ENCODE measurements at places on chromosomes 4 and X.

- DNase-seq, result no peak
Observed at GRCh38 chr4:10613926-10614478, 70.6 kb downstream of the CLNK start.

DNA sequence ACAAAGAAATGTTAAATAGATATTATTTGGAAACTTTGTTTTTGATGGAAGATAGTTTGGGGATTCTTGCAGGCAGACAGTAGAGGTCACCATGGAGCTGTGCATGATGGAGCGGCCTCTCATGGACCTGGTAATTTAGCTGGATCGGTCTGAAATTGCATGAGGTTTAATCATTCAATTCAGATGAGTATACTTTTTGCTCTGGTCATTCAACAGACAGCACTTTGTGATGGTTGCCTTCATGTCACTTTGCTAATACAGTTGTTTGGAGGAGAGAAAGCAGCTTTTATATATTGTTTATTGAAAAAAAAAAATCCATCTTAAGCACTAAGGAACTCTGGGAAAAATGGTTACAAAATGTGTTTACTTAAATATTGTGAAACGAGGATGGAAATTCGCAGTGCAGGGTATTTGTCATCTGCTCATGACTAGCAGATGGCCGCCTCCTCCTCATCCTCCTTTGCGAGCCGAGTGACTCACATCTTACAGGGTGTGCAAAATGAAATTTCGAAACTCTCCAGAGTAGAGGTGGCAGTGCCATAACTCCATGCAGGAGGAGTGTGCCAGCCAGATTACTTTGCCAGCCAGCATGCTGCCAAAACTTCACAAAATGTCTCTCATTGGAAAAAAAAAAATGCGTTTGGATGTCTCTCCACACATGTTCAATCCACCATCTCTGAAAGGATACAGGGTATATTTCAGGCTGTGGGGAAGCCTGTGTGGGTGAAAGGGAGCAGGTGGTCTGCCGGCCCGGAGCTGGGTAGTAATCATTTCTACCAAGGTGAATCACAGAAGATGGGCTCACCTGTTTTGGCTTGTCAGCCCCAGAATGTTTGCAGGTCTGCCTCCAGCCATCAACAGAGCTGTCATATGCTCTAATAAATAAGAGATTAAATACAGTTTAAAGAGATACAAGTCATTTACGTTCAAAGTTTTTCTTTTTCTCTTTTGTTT is 314.9 kb upstream of the DIPK2B start:
- DNase-seq, result no peak

DNA sequence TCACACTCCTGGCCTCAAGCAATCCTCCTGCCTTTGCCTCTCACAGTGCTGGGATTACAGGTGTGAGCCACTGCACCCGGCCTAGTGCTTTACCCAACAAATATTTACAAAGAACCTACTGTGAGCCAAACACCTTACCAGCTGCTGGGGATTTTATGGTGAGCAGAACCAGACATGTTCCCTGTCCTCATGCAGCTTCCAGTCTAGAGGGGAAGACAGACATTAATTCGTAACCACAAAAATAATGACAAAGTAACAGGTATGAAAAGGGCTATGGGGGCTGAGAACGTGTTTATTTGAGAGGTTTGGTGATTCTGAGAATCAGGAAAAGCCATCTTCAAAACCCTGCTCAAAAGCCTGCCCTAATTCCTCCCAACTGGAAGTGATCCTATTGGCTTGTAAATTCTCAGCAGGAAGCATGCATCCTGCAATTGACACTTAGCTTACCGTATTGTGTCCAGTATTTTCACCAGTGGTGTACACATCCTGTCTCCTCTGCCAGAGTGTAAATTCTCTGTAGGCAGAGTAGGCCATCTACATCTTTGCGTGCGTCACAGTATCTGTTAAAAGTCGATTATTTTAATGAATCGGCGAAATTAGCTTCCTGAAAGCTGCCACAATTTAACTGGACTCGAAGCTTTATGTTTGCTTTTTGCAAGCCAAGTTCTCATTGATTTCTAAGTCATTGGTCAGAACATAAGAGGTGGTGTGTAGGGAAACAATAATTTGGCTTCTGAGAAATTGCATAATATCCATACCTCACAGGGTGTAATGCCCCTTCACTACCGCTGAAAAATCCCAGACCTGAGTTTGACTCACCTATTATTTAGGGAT is 67.0 kb downstream of the TMEM156 start:
- no peak for DNase-seq

DNA sequence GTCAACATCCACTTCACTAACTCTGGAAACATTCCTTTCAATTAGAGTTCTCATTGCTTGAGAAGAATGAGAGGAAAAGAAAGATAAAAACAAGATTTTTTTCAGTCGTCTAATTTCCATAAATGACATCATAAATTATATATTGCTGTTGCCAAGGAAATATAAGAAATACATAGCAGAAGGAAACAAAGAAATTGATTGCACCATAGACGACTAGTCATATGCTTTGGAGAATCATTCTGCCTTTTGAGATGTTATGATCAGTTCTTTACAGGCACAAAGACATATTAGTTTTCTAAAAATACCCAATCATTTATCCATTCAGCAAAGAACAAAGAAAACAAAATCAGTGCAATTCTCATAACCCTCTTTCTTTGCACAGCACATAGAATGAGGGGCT is 672 bp upstream of the C1QTNF7 start:
- DNase-seq, result no peak

- DNase-seq, result no peak
Observed at GRCh38 chr4:123649250-123649644, 252.7 kb downstream of the SPRY1 start.

- DNase-seq, result no peak
Observed at GRCh38 chr4:634599-634985, 9.2 kb downstream of the PDE6B start.

- no peak for DNase-seq
Observed at GRCh38 chr4:6403400-6403685, 69.1 kb downstream of the PPP2R2C start.

GRCh38 chr4:108754327-108754726 is 8.5 kb downstream of the ETNPPL start:
- no peak for DNase-seq

- DNase-seq, result no peak
Observed at GRCh38 chrX:40021647-40022046, 76.1 kb downstream of the BCOR start.

GRCh38 chr4:176044589-176044951 is 21.1 kb upstream of the WDR17 start:
- DNase-seq, result no peak

DNA sequence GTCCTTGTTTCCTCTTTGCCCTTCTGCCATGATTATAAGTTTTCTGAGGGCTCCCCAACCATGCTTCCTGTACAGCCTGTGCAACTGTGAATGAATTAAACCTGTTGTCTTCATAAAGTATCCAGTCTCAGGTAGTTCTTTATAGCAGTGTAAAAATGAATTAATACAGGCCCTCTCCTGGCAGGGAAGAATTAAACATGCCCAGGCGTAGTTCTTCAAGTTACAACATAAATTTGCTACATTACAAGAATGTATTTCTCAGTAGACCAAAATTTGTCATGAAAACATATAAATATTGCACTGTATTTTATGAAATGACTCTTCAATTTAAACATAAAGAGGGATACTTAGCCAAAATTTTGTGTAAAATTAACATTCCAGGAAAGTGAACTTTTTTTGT is 1089.9 kb upstream of the PCDH10 start:
- DNase-seq, result no peak

DNA sequence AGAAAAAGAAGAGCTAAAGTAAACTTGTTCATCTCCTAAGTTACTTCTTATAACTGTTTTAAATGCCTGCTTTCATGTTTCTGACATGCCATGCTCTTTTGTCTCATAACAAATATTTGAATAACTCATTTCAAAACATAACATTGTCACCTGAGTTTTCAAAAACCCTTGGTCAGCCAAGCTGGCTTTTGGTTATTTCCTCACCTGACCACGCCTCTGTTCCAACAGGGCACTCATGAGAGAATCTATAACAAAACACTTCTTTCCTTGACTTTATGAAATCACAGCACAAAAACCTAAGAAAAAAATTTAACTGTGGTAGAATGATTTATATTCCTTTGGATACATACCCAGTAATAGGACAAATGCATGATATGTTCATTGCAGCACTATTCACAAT is 172.9 kb upstream of the GALNT7 start:
- DNase-seq, result no peak

GRCh38 chrX:1717373-1717772 is 102.5 kb downstream of the ASMT start:
- DNase-seq, result no peak

- no peak for DNase-seq
Observed at GRCh38 chr4:84681486-84682274, 98.8 kb downstream of the CDS1 start.

DNA sequence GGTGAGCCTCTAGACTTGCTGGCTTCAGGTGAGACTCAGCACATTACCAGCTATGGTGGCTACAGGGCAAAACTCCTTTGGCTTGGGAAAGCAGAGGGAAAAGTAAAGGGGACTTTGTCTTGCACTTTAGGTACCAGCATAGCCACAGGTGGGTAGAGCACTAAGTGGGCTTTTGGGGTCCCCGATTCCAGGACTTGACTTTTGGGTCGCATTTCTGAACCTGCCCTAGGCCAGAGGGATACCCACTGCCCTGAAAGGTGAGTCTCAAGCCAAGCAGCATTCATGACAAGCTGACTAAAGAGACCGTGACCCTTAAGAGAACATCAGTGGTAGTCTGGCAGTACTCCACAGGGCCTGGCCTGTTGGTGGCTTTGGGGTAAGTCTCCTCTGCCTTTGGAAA is 224.8 kb downstream of the CFAP299 start:
- no peak for DNase-seq

GRCh38 chr4:2333916-2334644 is 72.2 kb upstream of the MXD4 start:
- no peak for DNase-seq

GRCh38 chrX:70255452-70255851 is 4.6 kb downstream of the P2RY4 start:
- DNase-seq, result no peak

GRCh38 chr4:179503976-179504375 is 2061.7 kb upstream of the AGA start:
- no peak for DNase-seq

DNA sequence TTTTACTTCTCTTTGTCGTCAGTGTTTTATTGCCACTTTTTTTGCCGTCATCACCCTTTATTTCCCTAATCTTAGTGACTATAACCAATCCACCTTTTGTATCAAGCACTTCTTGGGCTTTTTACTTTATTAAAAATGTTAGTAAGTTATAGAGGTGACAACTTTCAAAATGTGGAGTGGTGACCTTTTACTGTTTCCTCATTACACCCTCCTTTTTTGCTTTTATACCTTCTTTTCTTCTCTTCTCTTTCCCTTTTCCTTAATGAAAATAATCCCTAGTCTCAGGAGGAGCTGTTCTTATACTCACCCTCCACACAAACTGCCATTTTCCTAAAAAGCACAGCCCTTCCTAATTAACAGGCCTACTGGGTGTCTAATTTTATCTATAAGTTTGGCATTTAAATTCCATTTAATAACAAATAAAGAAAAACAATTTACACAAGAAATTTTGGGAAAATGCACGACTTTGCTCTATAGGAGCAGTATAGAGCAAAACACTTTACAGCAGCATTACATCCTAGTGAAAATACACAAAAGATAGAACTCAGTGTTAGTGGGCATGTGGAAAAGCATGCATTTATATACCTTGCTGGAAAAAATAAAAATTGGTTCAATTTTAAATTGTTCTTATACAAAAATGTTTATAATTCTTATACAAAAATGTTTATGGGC is 27.3 kb downstream of the BBS12 start:
- no peak for DNase-seq

- no peak for DNase-seq
Observed at GRCh38 chr4:78592088-78592783, 40.7 kb downstream of the ANXA3 start.

DNA sequence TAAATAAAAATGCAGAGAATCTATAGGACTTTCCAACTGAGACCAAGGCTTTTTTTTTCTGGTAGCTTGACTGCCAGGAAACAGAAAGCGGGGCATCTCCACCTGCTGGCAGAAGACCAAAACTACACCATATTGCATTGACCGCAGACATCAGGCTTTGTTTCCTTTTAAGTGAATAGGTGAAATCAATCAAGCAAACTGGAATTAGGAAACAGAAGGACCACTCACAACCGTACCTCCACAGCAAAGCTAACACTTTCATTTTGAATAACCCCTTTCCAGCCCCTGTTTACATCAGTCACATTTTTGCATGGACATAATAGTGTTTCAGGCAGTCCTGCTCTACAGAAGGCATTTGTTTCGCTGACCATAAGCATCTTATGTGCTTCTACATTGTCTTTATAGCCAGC is 218.2 kb downstream of the IDS start:
- no peak for DNase-seq

- DNase-seq, result no peak
Observed at GRCh38 chr4:26290321-26290720, 30.5 kb upstream of the RBPJ start.

DNA sequence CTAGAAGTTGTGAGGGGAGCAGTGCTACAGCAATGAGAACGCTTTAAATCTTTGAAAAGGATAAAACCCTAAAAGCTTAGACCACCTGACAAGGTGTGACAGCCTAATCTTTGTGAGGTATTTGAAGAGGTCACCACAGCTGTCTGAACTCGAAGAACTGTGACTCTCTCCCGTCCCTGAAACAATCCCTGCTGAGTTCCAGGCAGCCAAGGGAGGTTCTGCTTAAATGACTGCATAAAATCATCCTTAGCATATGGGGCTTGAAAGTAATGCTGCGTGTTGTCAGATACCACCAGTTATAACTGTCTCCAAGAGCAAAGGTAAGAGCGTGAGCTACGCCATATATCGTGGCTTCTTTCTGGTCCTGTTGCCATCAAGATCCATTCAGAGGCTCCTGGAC is 696.3 kb downstream of the PCDH7 start:
- no peak for DNase-seq

- DNase-seq, result no peak
Observed at GRCh38 chr4:5198656-5199541, 147.6 kb downstream of the STK32B start.

GRCh38 chrX:70554948-70555347 is 110.3 kb downstream of the DLG3 start:
- no peak for DNase-seq

DNA sequence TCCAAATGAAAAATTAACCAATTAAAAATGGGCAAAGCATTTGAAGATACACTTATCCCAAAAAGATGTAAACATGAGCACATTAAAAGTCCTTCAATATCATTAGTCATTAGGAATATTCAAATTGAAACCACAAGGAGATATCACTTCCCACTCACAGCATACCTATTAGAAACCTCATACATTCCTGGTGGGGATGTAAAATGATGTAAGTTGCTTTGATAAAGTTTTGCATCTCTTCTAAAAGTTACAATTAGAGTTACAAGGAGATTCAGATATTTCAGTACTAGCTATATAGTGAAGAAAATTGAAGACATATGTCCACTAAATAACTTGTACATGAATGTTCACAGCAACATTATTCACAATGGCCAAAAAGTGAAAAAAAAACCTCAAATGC is 1109.3 kb upstream of the LCORL start:
- DNase-seq, result no peak

- DNase-seq, result no peak
Observed at GRCh38 chrX:9646471-9647224, 119.0 kb downstream of the GPR143 start.

GRCh38 chr4:84110040-84110439 is 389.1 kb downstream of the NKX6-1 start:
- DNase-seq, result no peak
